ENCODE measurements at places on chromosomes 4 and X.

DNA sequence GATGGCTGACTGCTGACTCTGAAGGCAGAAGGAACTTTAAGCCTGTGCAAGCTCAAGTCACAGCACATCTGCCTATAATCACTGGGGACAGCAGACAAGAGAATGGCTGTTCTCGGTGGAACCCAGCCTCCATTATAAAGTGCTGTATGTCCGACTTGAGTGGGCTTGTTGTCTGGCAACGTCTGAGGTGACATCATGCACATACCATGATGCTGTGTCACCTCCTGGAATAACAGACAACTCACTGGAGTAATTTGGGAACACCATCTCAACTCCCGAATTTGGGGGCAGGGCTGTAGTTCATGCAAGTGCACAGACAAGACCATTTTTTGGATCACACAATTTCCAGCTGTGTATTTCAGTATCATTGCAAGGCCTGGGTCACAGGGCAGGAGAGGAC is 59.8 kb upstream of the GPM6B start:
- no peak for DNase-seq

- no peak for DNase-seq
Observed at GRCh38 chr4:115852767-115853091, 739.3 kb upstream of the NDST4 start.

DNA sequence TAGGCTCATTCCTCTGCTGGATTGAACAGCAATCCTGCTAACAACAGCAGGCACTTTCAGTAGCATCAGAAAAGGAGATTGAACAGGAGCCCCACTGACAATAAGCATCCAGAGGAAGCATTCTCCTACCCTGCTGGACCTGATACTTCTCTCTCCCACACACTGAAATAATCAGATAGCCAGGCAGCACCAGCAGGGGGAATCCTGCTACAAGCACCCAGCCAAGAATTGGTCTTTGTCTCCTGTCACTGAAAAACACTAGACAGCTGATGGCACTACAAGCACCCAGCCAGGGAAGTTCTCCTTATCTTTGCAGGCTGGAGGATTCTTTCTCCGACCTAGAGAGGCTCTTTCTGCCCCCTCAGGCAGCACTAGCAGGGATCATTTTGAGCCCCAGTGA is 444.3 kb upstream of the GRIA3 start:
- DNase-seq, result no peak

- DNase-seq, result no peak
Observed at GRCh38 chr4:106530821-106531220, 162.2 kb upstream of the GIMD1 start.

DNA sequence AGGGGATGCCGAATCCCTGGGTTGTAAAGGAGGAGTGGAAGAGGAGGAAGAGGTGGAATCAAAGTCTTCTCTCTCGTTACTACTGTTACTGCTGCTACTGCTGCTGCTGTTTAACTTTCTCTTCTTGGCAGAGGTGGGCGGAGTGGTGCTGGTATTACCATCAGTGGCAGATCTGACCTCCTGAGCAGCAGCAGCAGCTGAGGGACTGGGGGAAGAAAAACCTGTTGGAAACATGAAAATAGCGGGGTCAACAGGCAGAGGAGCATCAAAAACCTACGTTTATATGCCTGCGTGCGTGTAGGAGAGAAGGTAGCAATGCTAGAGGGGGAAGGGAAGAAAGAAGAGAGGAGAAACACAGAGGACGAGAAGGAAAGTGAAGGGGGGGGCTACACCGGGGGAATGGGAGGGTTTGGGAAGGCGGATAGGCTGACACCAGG is 339 bp downstream of the CUL4B start:
- no peak for DNase-seq

DNA sequence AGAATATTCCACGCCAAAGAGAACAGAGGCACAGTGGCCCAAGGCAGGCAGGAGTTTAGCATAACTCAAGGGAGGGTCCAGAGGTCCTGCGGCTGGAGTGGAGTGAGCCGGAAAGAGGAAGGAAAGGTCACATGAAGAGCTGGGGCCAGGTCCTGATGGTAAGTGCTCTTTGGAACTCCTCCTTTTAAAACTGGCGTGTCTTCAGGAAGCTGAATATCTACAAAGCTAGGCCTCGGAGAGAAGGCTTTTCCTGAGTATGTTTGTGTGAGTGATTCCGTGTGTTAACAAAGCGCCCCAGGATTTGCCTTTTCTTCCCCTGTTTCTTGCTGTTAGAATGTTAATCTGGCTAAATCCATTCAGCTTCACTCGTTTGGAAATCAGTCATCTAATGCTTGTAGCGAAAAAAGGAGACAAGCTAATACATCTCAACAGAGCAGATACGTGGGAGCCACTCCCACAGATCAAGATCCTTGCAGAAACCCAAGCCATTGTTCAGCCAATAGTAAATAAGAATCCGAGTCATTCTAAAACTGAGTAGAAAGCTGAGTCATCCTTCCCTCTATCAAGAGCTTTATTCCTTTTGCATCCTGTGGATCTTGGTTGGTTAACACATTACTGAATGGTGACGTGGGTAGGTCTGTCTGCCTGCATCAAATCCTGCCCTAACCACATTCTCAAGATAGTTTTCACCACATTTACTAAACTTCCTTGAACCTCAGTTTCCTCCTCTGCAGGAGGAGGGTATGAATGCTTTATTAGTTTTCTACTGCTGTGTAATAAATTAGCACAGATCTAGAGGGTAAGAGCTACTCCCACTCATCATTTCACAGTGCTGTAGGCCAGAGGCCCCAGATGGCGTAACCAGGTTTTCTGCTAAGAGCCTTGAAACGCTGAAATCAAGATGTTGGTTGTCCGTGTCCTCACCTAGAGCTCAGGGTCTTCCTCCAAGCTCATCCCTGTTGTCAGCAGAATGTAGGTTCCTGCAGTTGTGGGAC is 43.2 kb upstream of the RBM47 start:
- peak; percentile 90 for DNase-seq

GRCh38 chr4:80922941-80923340 is 107.6 kb upstream of the BMP3 start:
- DNase-seq, result no peak

- no peak for DNase-seq
Observed at GRCh38 chrX:105211066-105211575, 9.4 kb downstream of the TEX13A start.

GRCh38 chr4:24559032-24559821 is 25.1 kb downstream of the DHX15 start:
- DNase-seq, result no peak

GRCh38 chr4:138775489-138775888 is 240.1 kb upstream of the NOCT start:
- no peak for DNase-seq

- DNase-seq, result peak; percentile 49
Observed at GRCh38 chr4:2059726-2060602, 837 bp downstream of the NAT8L start.

DNA sequence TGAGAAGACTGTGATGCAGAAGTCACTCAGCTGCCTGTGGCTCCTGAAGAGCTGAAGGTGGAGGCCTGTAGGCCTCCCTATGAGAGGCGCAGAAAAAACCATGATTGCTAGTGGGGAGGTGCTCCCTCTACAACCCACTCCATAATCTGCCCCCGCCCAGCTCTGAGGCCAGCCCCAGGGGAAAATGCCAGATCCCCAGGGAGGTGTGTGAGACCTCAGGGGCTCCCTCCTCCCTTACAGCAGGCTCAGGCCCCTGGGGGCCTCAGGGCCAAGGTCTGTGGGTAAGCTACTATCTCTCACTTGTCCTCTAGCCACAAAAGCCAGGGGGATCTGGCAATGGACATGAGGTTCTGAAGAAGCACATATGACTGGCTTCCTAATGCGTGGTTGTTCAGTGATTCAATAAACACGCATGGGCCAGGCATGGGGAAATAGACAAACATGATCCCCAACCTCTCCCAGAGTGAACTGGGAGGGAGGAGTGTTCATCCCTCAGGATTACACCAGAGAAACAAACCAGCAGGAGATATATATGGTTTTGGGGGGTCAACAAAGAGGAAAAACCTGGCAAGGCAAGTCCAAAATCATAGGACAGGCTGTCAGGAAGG is 51.0 kb upstream of the MTM1 start:
- DNase-seq, result no peak

DNA sequence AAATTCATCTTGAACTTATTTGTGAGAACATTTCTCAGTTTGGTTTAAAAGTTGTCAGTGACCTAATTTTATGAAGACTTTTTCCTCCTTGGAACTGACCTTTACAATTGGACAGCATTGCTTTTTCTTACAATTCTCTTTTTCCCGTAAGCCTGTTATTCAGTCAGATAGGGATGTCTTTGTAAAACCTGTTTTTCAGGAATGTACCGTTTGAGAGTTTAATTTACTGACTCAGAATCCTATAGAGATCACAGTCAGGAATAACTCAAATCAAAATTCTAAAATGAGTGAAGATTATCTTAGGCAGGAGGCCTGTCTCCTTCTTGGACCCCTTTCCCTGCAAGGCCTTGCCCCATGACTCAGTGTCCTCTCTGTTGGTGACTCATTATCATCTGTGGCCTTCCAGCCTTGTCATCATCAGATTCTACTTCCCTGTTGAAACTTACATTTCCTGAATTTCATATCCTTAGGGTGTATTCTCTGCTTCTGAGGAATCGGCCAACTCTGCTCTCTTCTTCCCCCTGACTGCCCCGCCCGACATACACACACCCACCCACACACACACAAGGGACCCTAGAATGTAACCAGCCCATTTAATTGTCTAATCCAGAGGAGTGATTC is 99.8 kb downstream of the ARHGAP10 start:
- DNase-seq, result peak; percentile 16

DNA sequence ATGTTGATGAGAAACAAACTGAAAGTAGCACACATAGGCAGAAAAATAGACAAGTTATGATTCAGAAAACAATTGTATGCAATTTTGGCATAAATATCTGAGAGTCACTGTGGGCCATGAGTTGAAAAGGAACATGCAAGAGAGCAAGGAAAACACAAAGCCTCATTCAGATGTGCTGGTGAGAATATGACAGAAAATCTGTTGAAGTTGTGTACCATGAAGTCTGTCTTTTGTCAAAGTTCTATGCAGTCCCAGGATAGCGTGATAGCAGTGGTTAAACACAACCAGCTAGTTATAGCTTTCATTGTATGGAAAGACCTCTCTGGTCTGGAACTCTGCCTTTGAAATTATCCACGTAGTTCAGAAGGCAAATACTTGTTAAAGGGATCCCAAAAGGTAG is 53.0 kb downstream of the TMEM154 start:
- DNase-seq, result no peak

- no peak for DNase-seq
Observed at GRCh38 chrX:134735015-134735414, 76.7 kb upstream of the PLAC1 start.

- no peak for DNase-seq
Observed at GRCh38 chrX:148536961-148537360, 36.5 kb downstream of the AFF2 start.

DNA sequence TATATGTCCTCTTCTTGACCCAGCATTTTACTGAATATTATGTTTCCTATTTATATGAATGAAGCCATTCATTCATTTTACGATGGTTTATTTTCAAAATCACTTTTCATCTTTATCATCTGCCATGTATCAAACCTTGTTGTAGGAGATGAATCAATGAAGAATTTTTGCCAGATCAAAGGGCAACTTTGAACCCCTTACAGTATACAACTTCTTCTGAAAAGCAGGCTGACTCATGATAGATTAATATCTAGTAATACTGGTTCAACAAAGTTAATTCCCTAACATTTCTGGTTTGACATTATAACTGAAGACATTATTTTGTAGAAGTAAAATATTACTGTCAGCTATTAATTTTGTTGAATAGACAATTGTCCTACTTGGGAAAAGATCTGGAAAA is 226.0 kb downstream of the RPA4 start:
- no peak for DNase-seq

GRCh38 chr4:7785017-7785416 is 154.6 kb downstream of the AFAP1 start:
- DNase-seq, result no peak

DNA sequence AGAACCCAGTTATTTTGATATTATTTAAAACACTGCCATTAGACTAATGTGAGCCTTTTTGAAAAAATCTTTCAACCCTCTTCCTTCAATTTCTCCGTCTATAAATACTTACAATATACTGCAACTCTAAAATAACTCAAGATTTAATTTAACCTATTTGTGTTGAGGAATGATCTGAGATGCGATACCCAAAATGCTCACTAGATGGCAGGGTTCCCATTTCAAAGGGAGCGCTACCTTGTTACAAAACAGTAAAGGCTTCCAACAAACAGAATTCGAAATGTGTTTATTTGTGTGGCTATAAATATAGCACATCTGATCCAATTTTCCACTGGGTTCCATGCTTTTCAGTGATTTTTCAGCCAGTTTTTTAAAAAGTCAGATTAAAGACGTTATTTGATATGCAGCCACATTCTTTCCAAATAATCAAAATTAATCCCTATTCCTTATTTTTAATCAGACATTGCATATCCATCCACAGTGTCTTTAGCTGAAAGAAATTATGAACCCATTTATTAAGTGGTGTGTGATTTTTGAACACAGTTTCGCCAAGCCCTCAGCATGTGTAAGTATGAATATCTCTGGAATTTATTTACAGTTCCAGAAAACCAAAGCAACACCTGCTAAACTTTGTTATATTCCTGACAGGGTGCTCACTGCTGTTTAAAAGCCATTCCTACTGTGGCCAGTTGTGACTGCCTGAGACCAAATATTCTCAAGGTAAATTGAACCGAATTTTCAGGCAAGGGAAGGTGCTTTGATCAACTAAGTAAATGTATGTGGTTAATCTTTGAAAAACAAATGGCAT is 668.0 kb upstream of the LCORL start:
- peak; percentile 59 for DNase-seq

- DNase-seq, result no peak
Observed at GRCh38 chrX:14050709-14051108, 21.0 kb upstream of the GEMIN8 start.

DNA sequence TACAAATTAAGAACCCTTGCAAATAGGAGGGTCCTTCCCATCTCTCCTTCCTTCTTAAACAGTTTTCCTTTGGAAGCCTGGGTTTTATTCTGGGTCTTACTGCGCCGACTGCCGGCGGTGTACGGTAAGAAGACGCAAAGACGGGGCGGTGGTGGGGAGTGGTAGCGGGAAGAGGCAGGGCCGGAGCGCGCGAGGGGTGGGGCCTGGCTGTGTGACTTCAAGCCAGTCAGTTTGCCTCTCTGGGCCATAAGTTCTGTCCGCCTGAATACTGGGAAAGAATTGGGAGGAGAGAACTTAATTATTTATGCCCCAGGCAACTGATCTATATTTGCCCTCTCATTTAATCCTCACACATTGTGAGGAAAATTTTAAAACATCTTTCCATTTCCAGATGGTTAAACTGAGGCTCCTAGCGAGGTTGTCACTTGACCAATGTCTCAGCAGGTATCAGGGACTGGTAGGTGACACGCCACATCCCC is 726 bp upstream of the KANTR start:
- DNase-seq, result peak; percentile 88

DNA sequence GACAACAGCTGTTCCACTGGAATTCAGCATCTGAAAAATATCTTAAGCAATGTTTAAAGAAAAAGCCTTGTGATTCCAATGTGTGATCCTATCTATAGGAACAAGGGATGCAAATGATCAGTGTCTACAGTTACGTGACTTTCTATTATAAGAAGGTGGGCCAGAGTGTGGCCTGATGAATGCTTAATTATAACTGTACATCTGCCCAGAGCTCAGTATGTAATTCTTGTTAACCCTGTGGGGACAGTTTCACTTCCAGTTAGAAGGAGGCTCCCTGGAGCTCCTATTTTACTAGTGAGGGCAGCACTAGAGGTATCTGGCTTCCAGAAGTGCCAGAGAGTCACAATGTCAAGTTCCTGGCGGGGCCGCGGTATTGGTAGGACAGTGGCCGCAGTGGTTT is 288.5 kb downstream of the USP46 start:
- DNase-seq, result no peak

GRCh38 chrX:98380556-98380955 is 1496.8 kb downstream of the RPA4 start:
- no peak for DNase-seq

Data from KBM-7 (cell line).